ENCODE measurements at places on chromosomes 7 and 10. TPM values are rescaled to one million over a fixed set of nuclear protein-coding genes. Genes with fewer than 3 reads are reported as not detected.
A peak's percentile ranks its signal among the peaks of the same experiment; 100 is the strongest.

The WNT16 gene
- 0.18 TPM for total RNA-seq

The HABP2 gene
- 0.04 TPM for total RNA-seq

The CYP26C1 gene
- 0.09 TPM for total RNA-seq

The RSPH10B gene
- total RNA-seq, result 0.31 TPM

The COL28A1 gene
- 0.75 TPM for total RNA-seq

The NEUROD6 gene
- total RNA-seq, result 0.04 TPM

The SUGCT gene
- 6.1 TPM for total RNA-seq

The HACD1 gene
- 101 TPM for total RNA-seq

The IDI2 gene
- not detected for total RNA-seq

The PNLIP gene
- total RNA-seq, result 0.18 TPM

The AKR1C3 gene
- total RNA-seq, result 0.75 TPM

The DYNC1I1 gene
- 0.53 TPM for total RNA-seq

The NRCAM gene
- 17.5 TPM for total RNA-seq

The CACNB2 gene
- 1.3 TPM for total RNA-seq

The PAPOLB gene
- 0.22 TPM for total RNA-seq

DNA sequence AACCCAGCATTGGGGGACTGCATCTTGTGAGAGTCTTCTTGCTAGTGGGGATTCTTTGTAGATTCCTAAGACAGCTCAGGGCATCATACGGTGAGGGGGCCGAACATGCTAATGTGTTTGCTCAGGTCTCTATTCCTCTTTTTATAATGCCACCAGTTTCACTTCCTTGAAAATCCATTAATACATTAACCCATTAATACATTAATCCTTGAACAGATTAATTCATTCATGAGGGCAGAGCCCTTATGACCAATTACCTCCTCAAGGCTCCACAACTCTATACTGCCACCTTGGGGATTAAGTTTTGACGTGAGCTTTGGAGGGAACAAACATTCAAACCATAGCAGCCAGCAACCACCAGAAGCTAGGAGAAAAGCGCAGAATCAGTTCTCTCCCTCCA, 67.2 kb upstream of the POT1 start:
- H3K36me3 ChIP-seq, result no peaks in the 10 kb centered on the region
- no peak overlapping the region for H3K27ac ChIP-seq
- H3K4me3 ChIP-seq, result no peak overlapping the region
- H3K4me1 ChIP-seq, result no peaks in the 10 kb centered on the region
- H3K27me3 ChIP-seq, result no peaks in the 10 kb centered on the region
- no peak for DNase-seq

DNA sequence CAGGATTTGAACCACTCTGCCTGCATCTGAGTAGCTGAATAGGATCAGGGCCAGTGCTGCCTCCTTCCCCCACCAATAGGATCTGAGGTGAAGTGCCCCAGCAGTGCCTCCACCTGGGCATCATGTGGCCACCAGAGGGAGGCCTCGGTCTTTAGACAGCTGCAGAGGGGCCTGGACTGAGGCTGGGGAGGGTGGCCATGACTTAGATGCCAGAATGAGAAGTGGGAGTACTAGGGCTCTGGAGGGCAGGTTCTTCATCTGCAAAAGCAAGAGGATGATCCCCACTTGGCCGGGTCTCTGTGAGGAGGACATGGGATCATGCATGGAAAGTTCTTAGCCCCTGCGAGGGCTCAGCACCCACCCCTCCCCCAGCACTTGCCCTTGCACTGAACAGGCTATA, 56.9 kb downstream of the NEUROG3 start:
- H3K27ac ChIP-seq, result no peak overlapping the region
- no peak overlapping the region for H3K4me3 ChIP-seq
- H3K36me3 ChIP-seq, result peaks cover 3% of the 10 kb centered on the region
- H3K4me1 ChIP-seq, result no peaks in the 10 kb centered on the region
- no peak for DNase-seq

DNA sequence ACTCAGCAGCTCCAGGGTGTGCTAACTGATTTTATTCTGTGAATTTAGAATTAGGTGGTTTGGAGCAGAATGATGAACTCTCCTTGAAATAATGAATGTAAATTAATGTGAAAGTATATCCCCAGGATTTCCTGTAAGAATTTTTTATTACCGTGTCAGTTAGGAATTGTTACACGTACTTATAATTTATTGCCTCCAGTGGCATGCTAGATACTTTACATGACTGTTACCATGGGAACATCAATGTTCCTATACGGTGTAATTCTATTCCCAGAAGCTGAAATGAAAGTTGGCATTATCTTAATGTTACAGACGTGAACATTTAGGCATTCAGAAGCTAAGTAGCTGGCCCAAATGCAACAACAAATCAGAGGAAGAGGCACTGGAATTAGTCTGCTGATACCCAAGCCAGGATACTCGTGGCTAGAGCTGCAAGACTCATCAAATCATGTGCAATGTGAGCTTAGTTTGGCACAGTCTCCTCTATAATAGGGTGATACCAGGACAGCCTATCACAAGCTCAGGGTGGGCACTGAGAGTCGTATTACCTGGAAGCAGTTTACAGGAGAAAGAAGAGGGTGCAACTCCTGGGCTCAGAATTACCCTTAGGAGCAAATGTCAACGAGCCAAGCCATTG, 30.0 kb upstream of the PRKAR2B start:
- no peaks in the 10 kb centered on the region for H3K36me3 ChIP-seq
- H3K27ac ChIP-seq, result no peak overlapping the region
- no peaks in the 10 kb centered on the region for H3K4me1 ChIP-seq
- no peaks in the 10 kb centered on the region for H3K27me3 ChIP-seq
- H3K4me3 ChIP-seq, result no peak overlapping the region

DNA sequence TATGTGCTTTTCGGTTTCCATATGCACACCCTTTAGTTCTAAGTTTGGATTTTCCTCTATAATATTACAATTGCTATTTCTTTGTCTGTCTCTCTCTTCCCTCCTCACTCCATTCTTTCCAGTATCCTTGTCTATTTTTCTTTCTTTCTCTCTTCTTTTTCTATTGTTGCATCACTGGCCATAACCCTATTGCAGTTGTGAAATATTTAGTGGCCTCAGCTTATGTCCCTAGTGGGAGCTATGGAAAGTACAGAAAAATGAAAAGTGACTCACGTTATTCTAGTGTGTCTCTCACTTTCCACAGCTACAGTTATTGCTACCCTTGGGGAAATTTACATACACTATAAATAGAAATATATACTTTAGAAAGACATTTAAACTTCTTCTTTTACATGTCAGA, 59.1 kb downstream of the CNTNAP2 start:
- H3K27ac ChIP-seq, result no peak overlapping the region
- no peak overlapping the region for H3K4me3 ChIP-seq
- H3K4me1 ChIP-seq, result no peaks in the 10 kb centered on the region
- peak; percentile 42 for DNase-seq
- no peaks in the 10 kb centered on the region for H3K36me3 ChIP-seq

DNA sequence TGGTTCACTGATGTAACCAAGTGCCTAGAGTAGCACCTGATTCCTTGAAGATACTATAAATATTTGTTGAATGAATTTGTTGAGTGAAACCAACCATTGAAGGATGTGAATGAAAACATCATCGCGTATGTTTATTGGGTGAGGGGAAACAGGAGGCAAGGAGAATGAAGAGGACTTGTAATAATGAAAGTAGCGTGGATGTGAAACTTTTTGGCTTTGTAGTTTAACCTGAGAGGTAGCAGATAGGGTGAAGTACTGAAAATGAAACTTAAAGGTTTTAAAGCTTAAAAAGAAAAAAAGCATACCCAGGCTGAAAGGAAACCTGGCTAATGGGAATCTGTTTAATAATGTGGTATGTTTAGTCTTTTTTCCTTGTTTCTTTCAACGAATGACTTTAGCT, 5.2 kb downstream of the CCNY start:
- H3K27ac ChIP-seq, result no peak overlapping the region
- no peaks in the 10 kb centered on the region for H3K36me3 ChIP-seq
- peaks cover 11% of the 10 kb centered on the region for H3K4me1 ChIP-seq
- DNase-seq, result no peak
- H3K4me3 ChIP-seq, result no peak overlapping the region
- no peaks in the 10 kb centered on the region for H3K27me3 ChIP-seq

GRCh38 chr7:81662531-81662930, 107.3 kb downstream of the HGF start:
- H3K4me3 ChIP-seq, result no peak overlapping the region
- DNase-seq, result no peak
- no peaks in the 10 kb centered on the region for H3K27me3 ChIP-seq
- H3K36me3 ChIP-seq, result no peaks in the 10 kb centered on the region

DNA sequence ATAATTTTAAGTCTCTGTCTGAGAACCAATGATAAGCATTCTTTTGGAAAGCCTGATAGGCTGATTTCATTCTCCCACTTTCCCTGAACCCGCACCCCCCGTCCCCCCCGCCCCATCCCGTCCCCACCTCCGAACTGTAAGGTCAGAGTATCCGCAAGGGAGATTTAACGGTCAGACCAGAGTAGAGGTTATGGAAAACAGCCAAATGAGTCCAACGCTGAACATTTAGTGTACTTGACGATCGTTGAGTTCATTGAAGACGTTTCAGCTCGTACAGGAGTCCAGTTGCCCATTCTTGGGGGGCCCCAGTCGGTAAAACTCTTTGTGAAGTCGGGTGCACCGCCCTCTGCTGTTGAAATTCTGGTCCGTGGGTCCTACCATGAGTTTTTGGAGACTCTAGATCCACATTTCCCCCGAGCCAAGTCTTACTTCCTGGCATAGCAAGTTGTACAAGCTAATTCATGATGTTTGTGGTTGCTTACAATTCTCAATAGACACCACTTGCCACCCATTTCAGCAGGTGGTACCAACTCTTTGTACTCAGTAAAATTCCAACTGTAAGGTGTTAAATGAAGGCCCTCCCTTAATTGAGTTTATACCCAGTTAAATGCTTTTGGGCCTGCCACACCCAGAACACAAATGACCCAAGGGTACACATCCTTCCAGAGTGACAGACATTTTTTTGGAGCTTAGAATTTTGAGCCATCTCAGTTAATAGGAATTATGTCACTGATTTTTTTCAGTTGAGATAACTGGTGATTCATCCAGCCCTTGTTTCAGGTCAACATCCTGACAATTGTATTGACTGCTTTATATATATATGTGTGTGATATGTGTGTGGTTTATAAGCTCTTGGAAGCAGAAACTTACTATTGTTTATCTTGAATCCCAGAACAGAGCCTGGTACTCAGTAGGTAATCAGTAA, 1.2 kb downstream of the MARCHF5 start:
- H3K27ac ChIP-seq, result peak overlapping the region; percentile 87
- H3K27me3 ChIP-seq, result peaks cover 2% of the 10 kb centered on the region
- peaks cover 6% of the 10 kb centered on the region for H3K4me1 ChIP-seq
- no peaks in the 10 kb centered on the region for H3K36me3 ChIP-seq
- peak; percentile 71 for DNase-seq
- peak overlapping the region; percentile 99 for H3K4me3 ChIP-seq

DNA sequence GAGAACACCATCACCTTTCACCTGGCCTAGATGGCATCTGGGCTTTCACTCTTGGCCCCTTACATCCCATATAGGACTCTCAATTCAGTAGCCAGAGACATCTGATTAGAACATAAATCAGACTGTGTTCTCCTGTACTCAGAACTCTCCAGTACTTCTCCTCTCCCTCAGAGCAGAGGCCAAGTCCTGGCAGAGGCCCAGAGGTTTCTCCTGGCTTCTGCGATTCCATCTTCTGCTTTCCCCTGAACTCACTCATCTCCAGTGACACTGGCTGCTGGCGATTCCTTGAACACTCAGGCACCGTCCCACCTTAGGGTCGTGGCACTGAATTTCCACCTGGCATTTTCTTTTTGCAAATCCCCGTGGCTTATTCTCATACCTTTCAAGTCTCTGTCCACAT, 4.9 kb upstream of the NEUROD6 start:
- DNase-seq, result peak; percentile 49
- peaks cover 3% of the 10 kb centered on the region for H3K27me3 ChIP-seq

DNA sequence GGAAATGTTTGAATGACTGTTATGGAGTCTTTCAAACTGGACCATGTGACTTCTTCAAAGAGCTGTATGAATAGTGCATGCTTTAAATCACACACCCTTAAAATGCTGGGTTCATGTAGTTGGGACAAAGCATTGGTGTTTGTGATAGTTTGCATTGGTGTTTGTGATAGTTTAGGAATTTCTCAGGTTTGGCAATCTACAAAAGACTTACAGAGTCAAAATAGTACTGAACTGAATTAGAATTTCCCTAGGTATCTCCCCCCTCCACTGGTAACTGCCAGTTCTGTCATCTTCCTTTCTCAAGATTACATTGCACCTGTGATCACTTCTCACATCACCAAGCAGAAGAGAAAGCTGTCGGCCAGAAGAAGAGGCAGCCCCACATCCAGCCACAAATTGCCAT, 261.1 kb downstream of the GATA3 start:
- no peak for DNase-seq
- no peaks in the 10 kb centered on the region for H3K27me3 ChIP-seq
- no peaks in the 10 kb centered on the region for H3K36me3 ChIP-seq
- no peaks in the 10 kb centered on the region for H3K4me1 ChIP-seq
- no peak overlapping the region for H3K27ac ChIP-seq

Measured in muscle of leg (tissue), 16 donors.